ENCODE measurements at places on chromosomes 6 and 20. TPM values are rescaled to one million over a fixed set of nuclear protein-coding genes. Genes with fewer than 3 reads are reported as not detected.

TMX4 gene
- 84.7 TPM for total RNA-seq

DBNDD2 gene
- total RNA-seq: 22.7 TPM

RIPPLY2 gene
- 11.4 TPM for total RNA-seq

KIAA0408 gene
- total RNA-seq: 71.0 TPM

DSN1 gene
- 14.4 TPM for total RNA-seq

FAM83B gene
- total RNA-seq: 0.30 TPM

HSPA12B gene
- total RNA-seq: 4.1 TPM

FOXA2 gene
- total RNA-seq: 0.83 TPM

SMIM28 gene
- total RNA-seq: not detected

- H3K4me1 ChIP-seq: peaks cover 4% of the 10 kb centered on the region
- H3K36me3 ChIP-seq: peaks cover 40% of the 10 kb centered on the region
- H3K27ac ChIP-seq: peak overlapping the region; percentile 90
- no peak overlapping the region for H3K4me3 ChIP-seq
Observed at GRCh38 chr6:34414999-34415858, 10.6 kb downstream of the RPS10 start.

DNA sequence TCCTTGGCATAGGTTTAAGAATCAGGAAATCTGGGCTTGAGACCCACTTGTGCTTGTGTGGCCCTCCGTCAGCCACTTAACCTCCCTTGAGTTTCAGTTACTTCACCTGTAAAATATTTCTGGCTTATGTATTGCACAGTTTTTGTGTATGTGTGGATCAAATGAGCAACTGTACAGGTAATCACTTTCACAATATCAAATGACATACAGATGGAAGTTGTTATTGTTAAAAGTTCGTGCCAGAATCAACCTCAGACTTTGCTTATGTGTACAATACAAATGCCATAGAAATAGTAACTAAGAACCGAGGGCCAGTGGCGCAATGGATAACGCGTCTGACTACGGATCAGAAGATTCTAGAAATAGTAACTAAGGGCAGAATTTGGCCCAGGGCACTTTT is 65.6 kb upstream of the KIF13A start:
- H3K36me3 ChIP-seq: no peaks in the 10 kb centered on the region
- no peaks in the 10 kb centered on the region for H3K4me1 ChIP-seq
- no peak overlapping the region for H3K4me3 ChIP-seq
- DNase-seq: no peak

DNA sequence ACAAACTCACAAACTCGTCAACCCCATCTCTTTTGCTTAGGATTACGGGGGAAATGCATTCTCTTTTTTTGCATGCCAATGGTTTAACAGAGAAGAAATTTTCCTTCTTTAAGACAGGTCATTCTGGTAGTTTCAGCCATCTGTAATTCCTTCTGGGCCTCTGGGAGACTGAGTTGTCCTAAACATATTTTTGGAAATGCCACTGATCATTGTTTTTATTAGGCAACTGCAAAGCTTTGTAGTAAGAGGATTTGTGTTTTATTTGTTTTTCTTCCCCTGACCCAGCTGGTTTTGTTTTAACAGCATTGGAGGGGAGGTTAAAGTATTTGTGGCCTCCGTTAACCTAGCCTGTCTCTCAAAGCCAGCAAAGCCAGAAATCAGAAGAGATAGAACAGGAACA is 73.1 kb upstream of the ISM1 start:
- no peak for DNase-seq
- H3K36me3 ChIP-seq: no peaks in the 10 kb centered on the region
- no peak overlapping the region for H3K27ac ChIP-seq
- no peaks in the 10 kb centered on the region for H3K27me3 ChIP-seq
- H3K4me1 ChIP-seq: peaks cover 4% of the 10 kb centered on the region
- H3K4me3 ChIP-seq: no peak overlapping the region

DNA sequence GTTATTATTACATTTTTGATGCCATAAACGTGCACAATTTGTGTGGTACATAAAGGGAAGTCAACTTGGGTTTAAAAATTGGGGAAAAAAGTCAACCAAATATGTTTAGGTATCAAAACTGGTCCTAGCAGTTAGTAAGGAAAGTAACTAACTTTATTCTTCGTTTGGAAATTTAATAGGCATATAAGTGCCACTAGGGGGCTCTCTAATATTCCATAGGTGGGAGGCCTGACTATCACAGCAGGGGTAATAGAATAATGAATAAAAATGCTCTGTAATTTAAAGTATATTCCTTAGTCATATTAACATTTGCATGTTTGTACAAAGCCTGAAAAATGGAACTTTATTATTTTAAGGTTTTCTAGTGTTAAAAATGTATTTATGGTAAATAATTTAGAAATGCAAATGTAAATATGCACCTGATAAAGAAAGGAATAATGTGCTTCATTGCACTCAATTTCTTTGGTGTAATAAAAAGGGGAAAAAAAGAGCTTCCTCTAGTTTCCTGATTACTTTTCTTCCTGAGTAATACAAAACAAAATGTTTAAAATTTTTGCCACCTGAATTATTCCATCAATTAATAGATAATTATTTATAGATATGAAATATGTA is 125.7 kb upstream of the HDAC2 start:
- no peak for DNase-seq
- no peaks in the 10 kb centered on the region for H3K36me3 ChIP-seq
- no peak overlapping the region for H3K4me3 ChIP-seq
- no peaks in the 10 kb centered on the region for H3K4me1 ChIP-seq
- H3K27ac ChIP-seq: no peak overlapping the region
- H3K27me3 ChIP-seq: no peaks in the 10 kb centered on the region

DNA sequence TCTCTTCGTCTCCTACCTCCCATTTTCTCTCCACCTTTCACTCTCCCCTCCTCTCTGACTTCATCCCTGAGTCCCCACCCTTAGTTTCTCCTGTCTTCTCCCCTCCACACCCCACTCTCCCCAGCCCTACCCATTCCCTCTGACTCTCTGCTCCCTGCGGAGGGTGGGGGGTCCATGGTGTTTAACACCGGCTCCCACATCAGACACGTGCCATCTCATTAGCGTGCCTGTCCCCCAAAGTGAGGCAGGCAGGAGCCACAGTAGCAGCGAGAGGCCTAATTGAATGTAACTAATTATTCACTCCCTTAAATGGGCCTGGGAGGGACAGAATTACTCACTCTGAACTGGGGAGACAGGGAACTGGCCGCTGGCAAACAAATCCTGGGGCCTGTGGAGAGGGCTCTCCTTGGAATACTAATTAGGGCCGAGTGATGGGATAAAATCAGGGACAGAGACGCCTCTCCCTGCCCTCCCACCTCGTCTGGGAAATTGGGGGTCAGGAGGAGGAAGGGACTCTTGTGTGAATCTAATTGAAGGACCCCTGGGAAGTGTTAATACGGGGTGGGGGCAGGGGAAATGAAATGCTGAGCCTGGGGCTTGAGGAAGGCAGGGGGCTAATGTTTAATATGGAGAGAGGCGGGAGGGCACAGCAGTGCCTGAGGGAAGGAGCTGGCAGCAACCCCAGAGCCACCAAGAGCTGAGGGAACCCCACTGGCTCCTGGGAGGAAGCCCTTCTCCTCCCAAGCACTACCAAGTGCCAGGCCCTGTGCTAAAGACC is 17.9 kb downstream of the CD40 start:
- H3K27me3 ChIP-seq: peaks cover 10% of the 10 kb centered on the region
- peaks cover 43% of the 10 kb centered on the region for H3K4me1 ChIP-seq
- H3K36me3 ChIP-seq: no peaks in the 10 kb centered on the region
- no peak overlapping the region for H3K4me3 ChIP-seq

- no peaks in the 10 kb centered on the region for H3K4me1 ChIP-seq
- H3K27me3 ChIP-seq: no peaks in the 10 kb centered on the region
- H3K36me3 ChIP-seq: peaks cover 22% of the 10 kb centered on the region
- no peak for DNase-seq
- no peak overlapping the region for H3K4me3 ChIP-seq
Observed at GRCh38 chr20:49032455-49032854, 13.7 kb upstream of the CSE1L start.

DNA sequence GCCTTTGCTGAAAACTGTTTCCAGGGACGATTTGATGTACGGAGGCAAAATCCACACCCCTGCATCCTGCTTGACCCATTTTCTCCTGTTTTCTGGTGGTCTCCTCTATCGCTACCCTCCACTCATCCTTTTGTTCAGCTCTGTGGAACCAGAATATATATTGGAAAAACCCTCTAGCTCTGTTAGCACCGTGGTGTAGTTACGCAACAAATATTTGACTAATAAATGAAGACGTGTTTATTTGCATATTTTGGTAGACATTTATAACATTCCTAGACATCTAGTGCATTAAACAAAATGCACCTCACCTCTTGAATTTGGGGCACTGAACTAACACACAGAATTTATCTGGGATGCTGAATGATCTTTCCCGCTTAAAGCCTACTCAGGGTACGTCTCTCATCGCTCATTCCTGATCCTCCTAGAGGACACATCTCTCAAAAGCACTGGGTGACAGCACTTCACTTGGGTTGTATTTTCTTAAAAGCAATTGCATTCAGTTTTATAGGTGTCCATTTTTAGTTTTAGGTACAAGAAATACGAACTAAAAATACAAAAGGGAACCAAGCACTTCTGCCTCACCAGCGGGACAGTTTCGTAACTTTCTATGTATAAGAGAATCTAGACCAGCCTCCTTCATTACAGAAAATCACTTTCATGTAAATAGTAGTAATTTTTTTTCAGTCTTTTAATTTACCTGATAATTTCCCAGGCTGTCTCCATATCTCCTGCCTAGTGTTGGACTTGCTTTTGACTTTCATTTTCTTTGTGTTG is 59.2 kb downstream of the SNRNP48 start:
- no peaks in the 10 kb centered on the region for H3K36me3 ChIP-seq
- H3K27me3 ChIP-seq: peaks cover 3% of the 10 kb centered on the region
- no peak for DNase-seq
- no peaks in the 10 kb centered on the region for H3K4me1 ChIP-seq
- no peak overlapping the region for H3K4me3 ChIP-seq
- no peak overlapping the region for H3K27ac ChIP-seq

- no peak for DNase-seq
- peak overlapping the region; percentile 33 for H3K4me3 ChIP-seq
- peaks cover 92% of the 10 kb centered on the region for H3K27me3 ChIP-seq
Observed at GRCh38 chr20:21509597-21510371, 4.1 kb downstream of the NKX2-2 start.

GRCh38 chr20:9180481-9181257 is 111.8 kb downstream of the PLCB4 start:
- H3K27me3 ChIP-seq: no peaks in the 10 kb centered on the region
- no peak overlapping the region for H3K4me3 ChIP-seq
- peaks cover 3% of the 10 kb centered on the region for H3K4me1 ChIP-seq
- no peak for DNase-seq
- H3K36me3 ChIP-seq: no peaks in the 10 kb centered on the region

- H3K4me3 ChIP-seq: no peak overlapping the region
- DNase-seq: no peak
- no peaks in the 10 kb centered on the region for H3K36me3 ChIP-seq
- peaks cover 5% of the 10 kb centered on the region for H3K4me1 ChIP-seq
- no peak overlapping the region for H3K27ac ChIP-seq
Observed at GRCh38 chr6:163756079-163756478, 341.6 kb downstream of the QKI start.

GRCh38 chr6:48151142-48151541 is 40.1 kb upstream of the PTCHD4 start:
- DNase-seq: no peak
- no peaks in the 10 kb centered on the region for H3K4me1 ChIP-seq
- no peaks in the 10 kb centered on the region for H3K36me3 ChIP-seq
- no peak overlapping the region for H3K4me3 ChIP-seq

Measured in spinal cord (tissue), 10 donors.